ENCODE measurements at places on chromosomes 1 and 21. TPM values are rescaled to one million over a fixed set of nuclear protein-coding genes. Genes with fewer than 3 reads are reported as not detected.

DNA sequence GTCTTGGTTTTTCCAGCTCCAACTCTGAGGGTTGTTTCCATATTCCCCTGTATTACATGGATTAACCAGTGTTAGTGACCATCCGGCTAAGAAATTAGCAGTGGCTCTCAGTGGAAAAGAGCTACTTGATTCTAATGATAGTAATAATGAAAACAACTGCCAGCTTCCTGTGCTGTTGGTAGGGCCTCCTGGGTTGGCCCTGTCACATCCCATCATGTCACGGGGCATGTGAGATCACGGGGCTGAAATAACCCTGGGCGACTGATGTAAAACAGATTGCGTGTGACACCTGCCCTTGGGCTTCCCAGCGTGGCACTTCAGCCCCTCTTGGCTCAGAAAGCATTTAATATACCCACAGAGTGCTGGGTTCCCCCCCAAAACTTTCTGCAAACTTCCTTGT, 149.0 kb downstream of the ROR1 start:
- DNase-seq, result no peak

MAN1C1 gene
- total RNA-seq, result 1.2 TPM

DNA sequence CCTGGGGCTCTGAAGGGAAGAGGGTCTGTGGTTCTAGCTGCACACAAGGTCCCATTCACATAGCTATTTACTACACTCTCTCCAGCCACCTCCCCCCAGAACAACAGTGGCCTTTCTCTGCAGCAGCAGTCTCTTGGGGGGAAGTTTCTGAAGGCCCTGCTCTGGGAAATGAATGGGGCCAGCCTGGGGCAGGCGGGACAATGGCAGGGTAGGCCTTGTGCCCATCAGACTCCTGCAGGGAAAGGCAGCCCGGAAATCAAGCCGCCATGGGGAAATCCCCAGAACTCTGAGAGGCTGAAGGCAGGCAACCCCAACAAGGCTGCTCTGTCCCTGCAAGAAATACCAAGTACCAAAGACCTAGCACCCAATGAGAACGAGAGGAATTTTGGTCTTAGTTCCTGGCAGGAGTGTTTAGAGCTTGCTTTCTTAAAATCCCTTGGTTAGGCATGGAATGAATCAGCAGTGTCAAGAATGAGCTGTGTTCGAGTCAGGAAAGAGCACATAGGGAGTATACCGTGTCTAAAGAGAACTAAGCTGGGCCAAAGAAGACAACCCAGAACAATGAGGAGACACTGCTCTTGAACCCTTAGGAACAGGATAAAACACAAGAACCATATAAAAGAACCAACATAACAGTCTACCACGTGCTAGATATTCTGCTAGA, 11.3 kb downstream of the ARHGEF11 start:
- DNase-seq, result no peak

DNA sequence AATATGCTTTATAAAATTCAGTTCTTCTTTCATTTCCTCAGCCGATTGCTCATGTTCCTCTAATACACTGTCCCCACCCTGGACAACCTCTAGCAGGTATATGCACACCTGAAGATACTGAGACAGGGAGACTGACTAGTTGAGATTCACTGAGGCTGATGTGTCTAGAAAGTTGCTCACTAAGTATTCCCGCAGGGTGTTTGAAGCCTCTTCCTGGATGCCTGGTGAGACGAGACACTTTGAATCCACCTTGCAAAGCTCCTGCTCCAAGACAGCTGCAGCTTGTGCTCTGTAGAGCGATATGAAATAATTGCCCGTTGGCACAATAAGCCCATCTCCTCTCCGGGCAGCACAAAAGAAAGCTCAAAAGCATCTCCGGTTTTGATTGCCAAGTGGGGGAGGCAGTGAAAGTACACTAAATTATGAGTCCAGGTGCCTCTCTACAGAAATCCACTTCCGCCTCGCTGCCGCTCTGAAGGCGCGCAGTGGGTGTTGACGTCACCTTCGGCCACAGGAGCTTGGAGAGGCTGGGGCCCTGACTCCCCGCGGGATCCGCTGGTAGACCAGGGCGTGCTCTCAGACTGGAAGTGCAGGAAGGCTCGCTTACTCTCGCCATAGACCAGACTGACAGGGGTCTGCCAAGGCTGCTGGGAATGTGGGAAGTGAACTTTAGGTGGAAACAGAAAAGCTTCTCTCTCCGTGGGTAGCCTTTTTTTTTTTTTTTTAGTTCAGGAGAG, 46.3 kb downstream of the GPA33 start:
- DNase-seq, result no peak

NGF gene
- not detected for total RNA-seq

TEKT2 gene
- not detected for total RNA-seq

- no peak for DNase-seq
Measured at GRCh38 chr1:174812016-174812415, 187.7 kb upstream of the CACYBP start.

ANGPTL3 gene
- total RNA-seq, result 0.07 TPM

DNA sequence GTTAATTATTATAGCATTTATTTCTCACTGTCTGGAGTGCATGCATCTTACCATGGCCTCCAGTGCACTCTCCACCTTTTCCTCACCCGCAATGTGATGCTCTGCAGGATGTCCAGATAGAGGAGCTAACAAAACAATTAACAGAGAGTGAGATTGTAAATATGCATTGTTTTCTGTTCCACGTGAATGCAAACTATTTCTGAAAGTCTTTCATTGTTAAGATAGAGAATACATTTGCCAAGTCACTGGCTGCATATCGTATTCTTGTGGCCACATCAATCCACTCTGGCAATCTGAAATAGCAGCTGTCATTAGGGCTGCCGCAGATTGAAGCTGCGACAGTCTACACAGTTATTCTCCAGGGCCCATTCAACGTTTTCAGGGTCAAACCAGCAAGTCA, 143.8 kb downstream of the DUSP10 start:
- DNase-seq, result no peak

AMY1C gene
- not detected for total RNA-seq

LEFTY1 gene
- total RNA-seq, result 0.64 TPM

SCMH1 gene
- 28.0 TPM for total RNA-seq

GRCh38 chr1:165856021-165856420, 28.6 kb downstream of the UCK2 start:
- DNase-seq, result no peak

GRCh38 chr1:29690156-29690555, 453.8 kb downstream of the PTPRU start:
- no peak for DNase-seq

HFM1 gene
- 0.07 TPM for total RNA-seq

GGPS1 gene
- total RNA-seq, result 30.6 TPM

GRCh38 chr1:244246334-244246733, 195.3 kb downstream of the ZBTB18 start:
- DNase-seq, result no peak

GRCh38 chr1:2236695-2237677, 8.9 kb downstream of the SKI start:
- DNase-seq, result no peak

DNA sequence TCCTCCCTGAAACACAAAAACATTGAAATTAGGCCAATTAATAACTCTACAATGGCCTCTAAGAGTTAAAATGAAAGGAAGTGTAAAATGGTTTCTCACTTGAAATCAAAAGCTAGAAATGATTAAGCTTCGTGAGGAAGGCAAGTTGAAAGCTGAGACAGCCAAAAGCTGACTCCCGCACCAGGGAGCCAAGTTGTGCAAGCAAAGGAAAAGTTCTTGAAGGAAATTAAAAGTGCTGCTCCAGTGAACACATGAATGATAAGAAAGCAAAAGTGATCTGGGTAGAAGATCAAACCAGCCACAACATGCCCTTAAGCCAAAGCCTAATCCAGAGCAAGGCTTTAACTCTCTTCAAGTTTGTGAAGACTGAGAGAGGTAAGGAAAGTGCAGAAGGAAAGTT, 22.8 kb downstream of the CYYR1 start:
- DNase-seq, result no peak

- no peak for DNase-seq
Measured at GRCh38 chr21:28235169-28235895, 757.3 kb downstream of the LTN1 start.

- DNase-seq, result no peak
Measured at GRCh38 chr1:246768403-246769020, 44.3 kb downstream of the SCCPDH start.

DNA sequence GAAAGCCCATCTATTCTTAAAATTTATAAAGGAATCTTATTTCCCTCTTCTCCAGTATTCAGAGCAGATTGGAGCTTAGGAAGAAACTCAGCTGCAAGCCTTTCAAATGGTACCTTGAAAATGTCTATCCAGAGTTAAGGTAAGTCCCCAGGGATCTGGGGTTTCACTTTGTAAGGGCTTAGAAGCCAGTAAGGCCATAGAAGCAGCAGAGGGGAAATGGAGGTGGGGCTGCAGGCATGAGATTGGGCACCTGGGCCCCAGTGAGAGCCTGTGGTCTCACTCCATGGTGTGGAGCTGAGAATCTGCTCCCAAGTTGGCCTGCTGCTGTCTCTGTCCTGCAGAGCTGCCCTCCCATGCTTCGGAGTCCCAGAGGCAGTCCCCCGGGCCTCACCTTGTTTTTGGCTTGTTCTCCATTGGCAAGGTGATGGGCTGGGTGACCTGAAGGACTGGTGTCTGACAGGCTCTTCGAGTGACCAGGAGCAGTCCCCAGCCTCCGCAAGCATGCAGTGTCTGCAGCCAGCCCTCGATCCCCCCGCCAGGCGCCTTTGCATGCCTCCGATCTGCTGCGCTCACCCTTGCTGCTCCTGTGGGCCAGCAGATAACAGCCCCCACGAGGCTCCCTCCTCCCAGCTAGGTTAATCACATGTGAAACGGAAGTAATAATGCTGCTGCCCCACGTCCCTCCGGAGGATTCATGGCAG, 163.1 kb downstream of the PGBD5 start:
- no peak for DNase-seq

RAB3B gene
- 15.1 TPM for total RNA-seq

DNA sequence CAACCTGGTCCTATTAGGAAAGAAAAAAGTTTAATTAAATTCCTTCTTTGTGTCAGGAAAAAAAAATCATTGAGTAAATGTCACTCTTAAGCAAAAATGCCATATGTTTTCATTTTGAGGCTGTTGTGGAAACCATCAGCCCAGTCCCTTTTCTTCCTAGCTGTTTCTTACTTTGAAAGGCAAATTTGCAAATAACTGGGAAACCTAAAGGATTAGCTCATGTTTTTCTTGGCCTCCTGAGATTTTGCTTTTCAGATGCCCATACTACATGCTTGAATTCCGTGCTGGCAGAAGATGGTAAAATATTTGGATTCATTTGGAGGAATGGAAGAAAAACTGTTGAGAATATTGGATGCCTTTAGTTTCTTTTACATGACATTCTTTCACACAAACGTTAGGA, 182.1 kb upstream of the ADAMTS5 start:
- DNase-seq, result no peak

DNA sequence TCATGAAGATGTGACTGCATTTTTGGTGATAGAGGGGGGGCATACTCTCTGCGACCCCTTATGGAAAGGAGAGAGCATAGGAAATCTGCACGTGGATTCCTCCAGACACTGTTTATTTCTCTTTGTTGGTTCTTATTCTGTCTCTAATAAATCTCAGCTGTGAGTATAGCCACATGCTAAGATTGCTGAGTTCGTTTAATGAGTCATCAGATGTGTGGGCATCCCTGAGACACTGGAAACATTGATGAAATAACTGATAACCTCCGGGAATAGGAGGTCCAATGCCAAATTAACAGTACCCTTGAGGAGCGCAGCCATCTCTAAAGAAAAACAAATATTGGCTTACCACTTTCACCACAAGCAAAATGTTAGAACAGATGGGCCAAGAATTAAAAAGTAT, 880.2 kb upstream of the NEGR1 start:
- DNase-seq, result no peak

GRCh38 chr1:208230668-208231529, 13.3 kb downstream of the PLXNA2 start:
- DNase-seq, result no peak

SMG7 gene
- 54.1 TPM for total RNA-seq

- DNase-seq, result no peak
Measured at GRCh38 chr1:234539666-234540403, 60.9 kb upstream of the TARBP1 start.

DNA sequence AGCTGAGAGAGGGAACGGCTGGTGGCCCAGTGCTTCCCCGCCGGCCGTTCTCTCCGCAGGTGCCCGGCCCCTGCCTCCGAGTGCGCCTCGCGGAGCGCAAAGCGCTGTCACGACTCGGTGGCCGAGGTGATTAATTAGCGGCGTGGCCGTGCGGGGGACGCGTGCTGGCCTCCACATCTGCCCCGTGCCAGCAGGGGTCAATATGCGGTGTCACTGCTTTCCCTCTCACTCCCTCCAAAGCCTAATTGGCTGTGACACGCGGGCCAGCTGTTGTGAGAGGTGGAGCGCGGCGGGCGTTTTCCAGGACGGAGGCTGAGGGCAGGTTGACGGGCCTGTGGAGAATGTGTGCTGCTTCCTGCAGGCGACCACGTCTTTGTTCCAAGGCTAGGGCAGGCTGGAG, 239.0 kb downstream of the LMX1A start:
- DNase-seq, result no peak

DNA sequence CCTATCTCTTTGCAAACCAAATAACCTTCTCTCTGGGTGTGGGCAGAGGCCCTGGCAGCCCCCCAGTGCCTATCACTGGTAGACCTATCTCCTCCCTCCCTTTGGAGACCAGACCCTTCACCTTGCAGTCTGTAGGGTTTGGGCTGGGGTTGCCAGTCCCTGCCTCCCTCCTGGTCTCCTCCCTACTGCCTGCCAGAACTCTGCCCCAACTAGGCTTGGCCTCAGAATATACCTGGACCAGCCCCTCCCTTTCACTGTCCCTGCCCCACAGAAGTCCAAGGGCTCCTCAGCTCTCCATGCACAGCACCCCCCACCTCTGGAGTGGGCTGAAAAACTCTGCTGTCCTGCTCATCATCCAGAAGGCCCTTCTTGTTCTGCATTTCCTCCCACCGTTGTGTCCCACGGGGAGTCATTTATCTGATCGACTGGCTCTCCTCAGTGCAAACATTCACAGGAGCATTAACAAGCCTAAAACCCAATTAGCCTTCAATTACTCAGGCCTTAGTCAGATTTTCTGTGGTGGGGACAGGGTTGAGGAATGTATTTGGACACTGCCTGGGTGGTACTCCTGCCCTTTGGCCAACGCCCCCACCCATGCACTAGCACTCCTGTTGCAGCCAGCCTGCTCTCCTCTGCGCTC, 27.7 kb upstream of the DMBX1 start:
- no peak for DNase-seq

LRRC53 gene
- total RNA-seq, result not detected

GRCh38 chr1:64019818-64020217, 183.6 kb upstream of the UBE2U start:
- no peak for DNase-seq

DNA sequence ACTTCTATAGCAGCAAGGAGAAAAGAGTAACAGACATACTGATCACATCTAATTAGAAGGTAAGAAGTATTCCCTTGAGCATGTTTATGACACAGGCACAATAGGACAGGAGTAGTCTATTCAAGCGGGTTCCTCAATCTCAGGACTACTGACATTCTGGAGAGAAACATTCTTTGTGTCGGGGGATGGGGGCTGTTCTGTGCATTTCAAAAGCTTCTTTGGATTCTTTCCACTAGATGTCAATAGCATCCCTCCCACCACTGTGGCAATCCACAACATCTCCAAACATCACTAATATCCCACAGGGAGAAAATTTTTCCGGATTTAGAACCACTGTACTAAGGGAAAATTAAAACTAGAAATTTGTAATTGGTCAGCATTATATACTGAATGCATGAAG, 56.9 kb downstream of the ADAMTS5 start:
- DNase-seq, result no peak

- DNase-seq, result no peak
Measured at GRCh38 chr1:154752273-154753030, 117.6 kb downstream of the KCNN3 start.

TMEM167B gene
- total RNA-seq, result 21.4 TPM

TMEM61 gene
- 4.4 TPM for total RNA-seq

SPATA17 gene
- 2.5 TPM for total RNA-seq

KIFAP3 gene
- total RNA-seq, result 10.8 TPM

OR2T2 gene
- not detected for total RNA-seq

LRRC39 gene
- total RNA-seq, result 0.54 TPM

GBP6 gene
- not detected for total RNA-seq

OR2T35 gene
- total RNA-seq, result not detected
